ENCODE measurements at places on chromosomes 6 and 20.

DNA sequence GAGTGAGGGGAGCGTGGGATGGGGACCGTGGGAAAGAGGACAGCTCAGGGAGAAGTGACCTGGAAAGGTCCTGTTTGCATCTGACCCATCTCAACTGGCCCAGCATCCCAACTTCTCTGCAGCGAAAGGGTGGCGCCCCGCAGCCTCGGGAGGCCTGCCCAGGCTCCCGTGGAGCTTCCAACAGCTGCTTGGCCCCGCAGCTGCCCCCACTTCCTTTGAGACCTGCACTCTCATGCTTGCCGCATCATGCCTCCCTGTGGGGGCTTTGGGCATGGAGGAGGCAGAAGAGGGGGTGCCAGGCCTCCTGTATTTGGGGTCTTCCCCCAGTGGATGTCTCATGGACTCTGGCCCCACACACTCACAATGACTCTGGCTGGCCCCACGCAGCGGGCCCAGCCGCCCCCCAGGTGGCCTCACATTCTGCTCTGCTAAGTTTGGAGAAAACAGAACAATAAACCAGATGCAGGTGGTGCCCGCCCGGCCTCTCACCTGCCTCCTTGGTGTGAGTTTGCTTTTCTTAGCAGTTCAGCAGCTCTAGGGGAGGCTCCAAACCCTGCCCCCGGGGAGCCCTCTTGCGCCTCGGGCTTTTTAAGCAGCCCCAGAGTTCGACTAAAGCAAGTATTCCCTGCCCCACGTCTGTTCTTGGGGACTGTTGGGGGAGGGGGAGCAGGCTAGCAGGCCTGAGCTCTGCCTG is 40.7 kb downstream of the CPXM1 start:
- H3K4me3 ChIP-seq: no peak overlapping the region
- H3K36me3 ChIP-seq: no peaks in the 10 kb centered on the region
- no peak overlapping the region for H3K27ac ChIP-seq
- no peak for DNase-seq

DNA sequence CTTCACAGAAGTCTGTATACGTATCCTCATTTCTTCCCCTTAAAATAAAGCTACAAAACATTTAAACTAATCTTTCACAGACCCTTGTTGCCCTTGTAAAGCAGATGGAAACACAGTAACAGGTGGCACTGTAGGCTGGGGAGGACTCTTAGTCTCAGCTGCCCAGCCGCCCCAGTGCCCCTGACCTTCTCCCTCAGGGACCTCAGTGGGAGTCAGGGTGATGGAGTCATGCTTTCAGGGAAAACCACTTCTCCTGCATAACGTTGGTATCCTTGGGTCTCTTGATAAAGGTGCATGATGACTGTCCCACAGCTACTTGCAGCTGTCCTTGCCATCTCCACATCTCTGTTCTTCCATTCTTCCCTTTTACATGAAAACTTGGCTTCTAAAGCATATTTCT is 198.6 kb downstream of the CDKAL1 start:
- no peak overlapping the region for H3K4me3 ChIP-seq
- H3K36me3 ChIP-seq: no peaks in the 10 kb centered on the region
- H3K27ac ChIP-seq: no peak overlapping the region

DNA sequence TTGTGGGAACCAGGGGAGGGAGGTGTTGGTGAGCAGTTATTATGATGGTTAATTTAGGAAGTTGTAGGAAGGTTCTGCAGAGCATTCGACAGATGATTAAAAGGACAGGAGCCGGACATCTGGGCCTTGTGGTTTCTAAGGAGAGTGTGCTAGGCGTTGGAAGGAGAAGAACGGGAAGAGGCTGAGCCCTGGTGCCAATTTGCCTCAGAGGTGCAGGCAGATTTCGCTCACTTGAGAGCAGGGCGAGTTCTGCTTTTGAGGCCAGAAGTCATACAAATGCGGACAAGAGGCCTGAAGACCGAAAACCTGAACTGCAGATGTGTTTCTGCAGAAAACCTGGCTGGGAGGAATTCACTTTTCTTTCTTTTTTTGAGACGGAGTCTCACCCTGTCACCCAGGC is 30.5 kb upstream of the RPS6KA2 start:
- no peak overlapping the region for H3K4me3 ChIP-seq
- no peaks in the 10 kb centered on the region for H3K4me1 ChIP-seq
- no peaks in the 10 kb centered on the region for H3K36me3 ChIP-seq
- no peaks in the 10 kb centered on the region for H3K27me3 ChIP-seq

- no peak overlapping the region for H3K4me3 ChIP-seq
- H3K36me3 ChIP-seq: no peaks in the 10 kb centered on the region
- no peaks in the 10 kb centered on the region for H3K4me1 ChIP-seq
- DNase-seq: no peak
Observed at GRCh38 chr6:162074641-162075275, 652.8 kb downstream of the PRKN start.

DNA sequence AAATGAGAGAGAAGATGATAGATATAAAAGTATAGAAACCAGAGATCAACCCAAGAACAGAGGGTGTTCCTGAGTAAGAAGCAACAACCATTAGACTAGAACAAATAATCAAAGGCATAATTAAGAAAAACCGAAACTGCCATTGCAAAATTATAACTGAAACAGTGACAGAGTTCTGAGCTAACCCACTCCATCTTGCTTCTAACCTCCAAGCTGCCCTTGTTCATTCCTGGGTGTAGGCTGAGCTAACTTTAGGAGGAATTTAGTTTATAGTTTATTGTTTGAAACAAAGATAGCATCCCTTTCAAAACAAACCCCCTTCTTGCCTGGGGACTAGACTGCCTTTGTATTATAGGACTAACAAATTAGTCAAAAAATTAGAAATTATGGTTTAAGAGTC is 56.1 kb upstream of the PRND start:
- no peak overlapping the region for H3K4me3 ChIP-seq
- no peak for DNase-seq
- no peaks in the 10 kb centered on the region for H3K36me3 ChIP-seq
- H3K4me1 ChIP-seq: peaks cover 19% of the 10 kb centered on the region

DNA sequence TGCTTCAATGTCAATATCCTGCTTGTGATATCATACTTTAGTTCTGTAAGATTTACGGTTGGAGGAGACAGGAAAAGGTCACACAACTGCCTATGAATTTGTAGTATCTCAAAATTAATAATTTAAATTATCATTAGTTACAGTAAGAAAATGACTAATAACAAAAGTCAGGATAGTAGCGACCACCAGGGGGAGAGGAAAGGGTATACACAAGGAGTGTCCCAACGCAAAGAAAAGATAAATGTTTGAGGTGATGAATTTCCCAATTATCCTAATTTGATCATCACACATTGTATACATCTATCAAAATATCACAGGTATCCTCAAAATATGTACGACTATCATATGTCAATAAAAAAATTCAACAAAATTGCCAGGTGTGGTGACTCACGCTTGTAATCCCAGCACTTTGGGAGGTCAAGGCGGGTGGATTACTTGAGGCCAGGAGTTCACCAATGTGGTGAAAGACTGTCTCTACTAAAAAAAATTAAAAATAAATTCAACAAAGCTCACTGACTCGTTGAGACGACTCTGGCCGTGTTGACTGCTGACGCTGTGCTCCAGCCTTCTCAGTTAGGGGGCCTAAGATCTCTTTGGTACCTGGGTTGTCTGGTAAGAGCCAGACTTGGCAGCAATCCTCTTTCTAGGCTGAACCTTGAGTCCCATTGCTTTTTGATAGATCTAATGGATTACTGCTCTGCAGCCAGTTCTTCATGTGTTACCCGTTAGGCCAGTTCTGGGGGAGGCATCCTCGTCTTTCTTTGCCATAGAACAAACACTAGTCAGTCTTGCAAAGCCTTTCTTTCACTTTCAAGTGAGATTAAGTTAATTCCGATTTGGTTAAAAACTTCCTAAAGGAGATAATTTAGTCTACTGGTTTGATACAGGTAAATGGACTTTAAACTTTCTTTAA is 9.0 kb upstream of the OVOL2 start:
- no peak overlapping the region for H3K4me3 ChIP-seq
- H3K27me3 ChIP-seq: no peaks in the 10 kb centered on the region
